ENCODE measurements at places on chromosomes 6 and 20. TPM values are rescaled to one million over a fixed set of nuclear protein-coding genes. Genes with fewer than 3 reads are reported as not detected.
A peak's percentile ranks its signal among the peaks of the same experiment; 100 is the strongest.

- no peaks in the 10 kb centered on the region for H3K36me3 ChIP-seq
- no peak overlapping the region for H3K4me3 ChIP-seq
- no peak for DNase-seq
Observed at GRCh38 chr20:40980828-40981310, 47.8 kb upstream of the TOP1 start.

DNA sequence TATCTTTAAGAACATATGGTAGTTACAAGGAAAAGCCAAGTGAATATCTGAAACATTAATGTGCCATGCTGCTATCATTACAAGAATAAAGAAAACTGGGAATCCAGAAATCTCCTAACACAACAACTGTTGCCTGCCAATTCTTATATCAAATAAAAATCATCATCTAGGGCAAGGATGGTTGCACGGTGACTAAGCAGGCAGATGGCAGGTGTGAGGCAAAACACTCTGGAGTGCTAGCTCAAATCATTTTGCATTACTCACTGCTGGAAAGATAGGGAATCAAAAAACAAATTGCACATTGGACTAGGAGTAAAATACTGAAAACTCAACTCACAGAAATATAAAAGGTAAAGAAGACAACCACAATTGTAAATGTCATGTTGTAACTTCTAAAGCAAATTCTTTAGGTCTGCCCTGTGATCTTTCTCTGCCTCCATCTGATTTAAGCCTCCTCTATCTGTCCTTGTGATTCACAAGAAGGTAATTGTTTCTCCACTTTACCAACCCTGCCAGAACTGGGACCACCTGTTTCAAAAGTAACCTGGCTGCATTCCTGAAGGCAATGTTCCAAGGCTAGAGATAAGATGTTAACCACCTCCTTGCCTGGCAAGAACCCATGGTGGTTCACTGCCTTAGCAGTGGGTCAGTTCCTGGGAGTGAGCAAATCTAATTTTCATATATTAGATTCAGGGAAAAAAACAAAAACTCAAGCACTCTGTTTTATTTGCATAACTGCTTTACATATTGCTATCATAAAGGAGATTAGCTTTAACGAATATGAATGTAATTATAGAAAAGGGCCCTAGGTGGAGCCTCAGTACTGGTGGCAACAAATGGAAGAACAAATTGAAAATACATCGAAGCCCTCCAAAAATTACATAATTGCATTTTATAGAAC, 33.1 kb upstream of the LCA5 start:
- H3K36me3 ChIP-seq = no peaks in the 10 kb centered on the region
- H3K4me1 ChIP-seq = no peaks in the 10 kb centered on the region

DNA sequence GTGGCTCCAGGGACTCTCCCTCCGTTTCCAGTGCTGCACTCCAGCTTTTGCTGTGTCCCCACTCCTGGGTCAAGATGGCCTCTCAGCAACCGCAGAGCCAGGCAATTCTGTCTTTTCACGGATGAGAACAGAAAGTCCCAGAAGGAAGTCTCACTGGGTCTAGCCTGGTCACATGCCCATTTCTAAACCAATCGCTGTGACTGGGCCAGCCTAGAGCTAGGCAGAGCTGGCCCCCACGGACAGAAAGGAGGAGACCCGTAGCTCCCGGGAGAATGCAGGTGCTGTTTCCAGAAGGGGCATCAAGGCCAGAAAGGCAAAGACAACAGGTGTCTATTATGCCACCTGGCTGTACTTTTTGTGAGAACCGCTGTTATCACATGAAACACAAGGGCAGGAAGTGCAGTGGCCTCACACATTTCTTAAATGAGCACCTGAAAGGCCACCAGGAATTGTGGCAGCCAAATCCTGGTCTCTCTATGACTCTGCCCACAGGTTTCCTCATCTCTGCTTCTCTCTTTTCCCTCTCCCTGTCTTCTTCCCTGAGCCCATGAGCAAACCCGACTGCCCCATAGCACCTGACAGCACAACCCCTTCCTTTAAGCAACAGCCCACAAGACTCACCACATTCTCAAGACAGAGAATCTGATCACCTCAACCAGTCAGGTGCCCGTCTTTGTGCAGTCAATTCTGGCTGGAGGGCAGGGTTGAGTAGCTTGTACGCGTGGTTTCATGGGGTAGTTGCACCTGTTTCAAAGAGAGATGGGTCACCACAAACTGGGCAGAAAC, 37.1 kb upstream of the B4GALT5 start:
- H3K27me3 ChIP-seq = no peaks in the 10 kb centered on the region
- no peak for DNase-seq
- H3K4me1 ChIP-seq = peaks cover 12% of the 10 kb centered on the region
- no peaks in the 10 kb centered on the region for H3K36me3 ChIP-seq
- H3K4me3 ChIP-seq = no peak overlapping the region

DNA sequence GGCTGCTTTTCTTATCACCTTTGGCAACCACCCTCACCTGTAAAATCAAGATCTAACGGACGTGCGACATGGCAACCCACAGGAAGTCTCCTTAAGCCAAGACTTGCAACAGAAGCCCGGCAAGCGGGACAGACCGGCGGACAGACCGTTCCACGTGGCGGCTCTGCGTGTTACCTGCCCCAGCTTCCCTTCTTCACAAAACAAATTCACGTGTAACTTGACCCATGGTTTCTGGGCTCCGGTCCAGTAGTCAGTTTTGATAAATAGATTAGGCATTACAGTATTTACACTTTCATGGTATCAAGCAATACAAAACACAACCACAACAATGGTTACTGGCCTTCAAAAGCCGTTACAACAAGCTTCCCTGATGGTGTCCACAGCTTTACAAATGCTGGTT, 133.8 kb downstream of the PRND start:
- H3K27me3 ChIP-seq = no peaks in the 10 kb centered on the region
- H3K4me3 ChIP-seq = no peak overlapping the region
- no peaks in the 10 kb centered on the region for H3K4me1 ChIP-seq
- DNase-seq = no peak

DNA sequence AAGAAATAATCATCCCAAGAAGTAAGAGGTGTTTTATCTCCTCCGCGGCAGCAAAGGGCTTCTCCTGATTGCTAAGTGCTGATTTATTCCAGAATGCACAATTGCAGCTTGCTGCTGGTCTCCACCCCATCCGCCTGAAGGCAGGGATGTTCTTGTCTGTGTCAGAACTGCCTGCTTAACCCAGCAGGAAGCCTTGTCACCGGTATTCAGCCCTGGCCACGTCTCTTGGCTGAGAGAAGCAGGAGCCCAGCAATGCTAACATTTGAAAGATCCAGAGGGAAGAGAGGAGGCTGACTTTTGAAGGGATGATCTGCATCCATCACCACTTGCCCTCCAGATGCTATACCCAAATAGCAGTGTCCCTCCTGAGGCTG, 4.2 kb downstream of the SCML4 start:
- H3K4me3 ChIP-seq = peak overlapping the region; percentile 74
- H3K27ac ChIP-seq = peak overlapping the region; percentile 87
- DNase-seq = peak; percentile 49
- peaks cover 18% of the 10 kb centered on the region for H3K36me3 ChIP-seq
- no peaks in the 10 kb centered on the region for H3K27me3 ChIP-seq

Gene DACT2
- not detected for total RNA-seq

- DNase-seq = no peak
- no peaks in the 10 kb centered on the region for H3K4me1 ChIP-seq
- H3K27ac ChIP-seq = no peak overlapping the region
- H3K36me3 ChIP-seq = no peaks in the 10 kb centered on the region
Observed at GRCh38 chr6:169162752-169163407, 90.8 kb downstream of the THBS2 start.

Data from CD4-positive, alpha-beta T cell (primary cell).